ENCODE measurements at places on chromosomes 12 and 14.

GRCh38 chr14:102043251-102044025 lies 43.4 kb downstream of the HSP90AA1 start:
- DNase-seq, result no peak

GRCh38 chr14:101173698-101174521 lies 270.4 kb upstream of the RTL1 start:
- DNase-seq, result no peak

DNA sequence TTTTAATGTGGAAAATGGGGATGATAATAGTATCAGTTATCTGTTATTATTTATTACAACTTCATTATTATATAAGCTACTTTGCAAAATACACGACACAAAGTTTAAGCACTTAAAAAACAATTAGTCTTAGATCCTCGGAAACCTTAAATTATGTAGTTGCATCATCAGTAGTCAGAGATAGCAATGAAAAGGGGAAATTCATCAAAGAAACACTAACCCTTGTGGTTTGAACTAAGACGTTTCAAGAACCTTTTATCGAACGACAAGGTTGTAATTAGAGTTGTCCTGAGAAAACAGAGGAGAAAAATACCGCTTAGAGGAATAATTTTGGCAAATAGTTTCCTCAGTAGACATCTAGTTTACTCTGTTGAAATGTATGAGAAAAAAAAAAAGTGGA lies 198.5 kb downstream of the PTPRO start:
- DNase-seq, result no peak

GRCh38 chr14:58772116-58772515 lies 134.4 kb downstream of the DACT1 start:
- no peak for DNase-seq

GRCh38 chr14:87179936-87180335 lies 813.0 kb downstream of the GALC start:
- no peak for DNase-seq

- DNase-seq, result no peak
These were observed 19.1 kb downstream of the RPAP3 start for GRCh38 chr12:47686645-47687240.
